Activated CD4-positive, alpha-beta T cell treated with anti-CD3 and anti-CD28 coated beads for 24 hours (primary cell): ENCODE measurements at places on chromosomes 16 and 17.
A peak's percentile ranks its signal among the peaks of the same experiment; 100 is the strongest.

DNA sequence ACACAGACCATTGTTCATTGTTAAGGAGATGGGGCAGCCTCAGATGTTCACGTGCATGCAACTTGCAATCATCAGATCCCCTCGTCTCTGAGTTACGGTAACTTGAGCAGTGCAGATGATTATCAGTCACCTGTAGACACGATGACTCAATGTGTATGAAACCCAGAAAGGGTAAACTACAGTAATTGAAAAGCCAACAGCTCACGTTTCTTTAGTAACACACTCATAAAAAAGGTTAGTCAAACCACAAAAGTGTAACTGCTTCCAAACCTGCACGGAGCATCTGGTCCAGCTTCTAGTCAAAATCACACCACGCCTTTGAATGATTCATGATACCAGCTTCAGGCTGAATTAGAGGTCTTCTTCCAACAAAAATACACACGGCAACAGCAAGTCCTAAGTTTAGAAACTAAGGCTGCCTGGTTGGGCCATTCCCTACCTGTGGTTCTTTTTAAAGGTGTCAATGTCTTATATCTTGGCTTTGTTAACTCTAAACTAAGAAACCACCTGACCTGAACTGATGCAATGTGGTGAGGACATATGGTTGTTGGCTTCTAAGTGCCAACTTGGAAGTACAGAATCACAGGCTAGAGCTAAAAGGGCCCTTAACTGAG, 32.3 kb downstream of the GRB7 start:
- peak; percentile 23 for DNase-seq

GRCh38 chr16:4003576-4003975, 112.7 kb downstream of the ADCY9 start:
- DNase-seq: no peak

DNA sequence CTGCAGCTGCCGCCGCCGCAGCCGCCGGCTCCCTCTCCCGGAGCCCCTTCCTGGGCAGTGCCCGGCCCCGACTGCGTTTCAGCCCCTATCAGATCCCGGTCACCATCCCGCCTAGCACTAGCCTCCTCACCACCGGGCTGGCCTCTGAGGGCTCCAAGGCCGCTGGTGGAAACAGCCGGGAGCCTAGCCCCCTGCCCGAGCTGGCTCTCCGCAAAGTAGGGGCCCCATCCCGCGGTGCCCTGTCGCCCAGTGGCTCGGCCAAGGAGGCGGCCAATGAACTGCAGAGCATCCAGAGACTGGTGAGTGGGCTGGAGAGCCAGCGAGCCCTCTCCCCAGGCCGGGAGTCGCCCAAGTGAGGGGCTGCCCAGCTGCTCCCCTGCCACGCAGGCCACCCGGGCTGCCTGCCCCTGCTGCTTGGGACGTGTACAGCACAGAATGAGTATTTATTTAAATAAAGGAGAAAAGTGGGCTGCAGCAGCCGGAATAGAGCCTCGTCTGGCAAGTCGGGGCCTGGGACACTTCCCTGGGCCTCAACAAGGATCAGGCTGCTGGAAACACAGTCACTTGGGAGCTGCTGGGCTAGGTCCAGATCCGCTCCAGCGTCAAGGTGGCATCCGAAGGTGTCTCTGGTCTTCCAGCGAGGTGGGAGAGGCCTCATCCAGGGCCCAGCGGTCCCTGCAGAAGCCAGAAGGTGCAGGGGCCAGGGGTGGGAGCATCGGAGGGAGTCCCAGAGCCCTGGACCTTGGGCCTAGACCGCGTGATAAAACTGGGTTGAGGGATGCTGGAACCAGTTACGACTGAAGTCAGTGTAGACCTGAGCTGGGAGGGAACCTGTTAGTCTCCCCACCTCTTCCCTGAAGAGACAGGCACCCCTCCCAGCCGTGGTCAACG, 8.8 kb downstream of the TBX2 start:
- DNase-seq: no peak

DNA sequence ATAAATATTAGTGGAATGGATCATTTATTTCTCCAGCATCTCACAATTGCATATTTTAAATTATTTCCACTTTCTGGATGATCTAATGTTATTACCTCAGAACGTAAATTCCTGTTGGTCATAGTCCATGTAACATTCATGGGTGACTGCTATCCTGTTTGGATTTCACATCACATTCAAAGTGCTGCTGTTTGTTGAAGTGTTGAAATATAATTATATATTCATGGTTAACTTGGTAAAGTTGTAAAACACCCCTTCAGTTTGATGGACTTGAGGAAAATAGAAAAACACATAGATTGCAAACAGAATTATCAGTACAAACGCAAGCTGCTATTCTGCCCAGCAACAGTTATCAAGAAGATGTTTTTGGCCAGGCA, 59.6 kb downstream of the TANGO6 start:
- DNase-seq: no peak

DNA sequence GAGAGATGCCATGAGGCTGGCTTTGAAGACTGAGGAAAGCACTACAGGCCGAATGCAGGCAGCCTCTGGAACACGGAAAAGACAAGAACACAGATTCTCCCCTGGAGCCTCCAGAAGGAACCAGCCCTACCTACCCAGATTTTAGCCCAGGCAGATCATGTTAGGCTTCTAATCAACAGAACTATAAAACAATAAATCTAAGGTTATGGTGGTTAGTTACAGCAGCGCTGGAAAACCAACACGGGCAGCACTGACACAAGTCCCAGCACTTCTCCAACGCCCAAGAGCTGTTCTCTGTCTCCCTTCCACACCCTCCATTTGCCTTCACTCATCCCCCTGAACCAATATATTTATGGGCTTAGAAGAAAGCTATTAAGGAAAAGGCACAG, 7.5 kb downstream of the ANKRD11 start:
- no peak for DNase-seq
